Tibial artery (tissue), 4 donors: ENCODE measurements at places on chromosomes 5 and 9.

DNA sequence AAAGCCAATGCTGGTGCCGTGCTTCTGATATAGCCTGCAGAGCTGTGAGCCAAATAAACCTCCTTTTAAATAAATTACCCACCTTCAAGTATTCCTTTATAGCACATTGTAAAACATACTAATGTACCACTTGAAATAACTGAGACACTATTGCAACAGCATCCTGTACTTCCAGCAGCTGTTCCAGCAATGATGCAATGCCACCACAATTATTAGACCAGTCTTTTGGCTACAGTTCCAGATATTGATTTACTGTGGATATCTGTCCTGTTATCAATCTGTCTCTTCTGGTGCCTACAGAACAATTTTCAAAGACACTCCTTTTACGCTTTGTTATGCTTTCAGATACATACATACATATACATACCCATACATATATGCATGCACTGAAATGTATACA lies 567.9 kb downstream of the TAF11L14 start:
- DNase-seq: no peak
- no peak overlapping the region for H3K4me3 ChIP-seq
- no peak overlapping the region for H3K27ac ChIP-seq
- H3K27me3 ChIP-seq: no peaks in the 10 kb centered on the region
- no peaks in the 10 kb centered on the region for H3K36me3 ChIP-seq

DNA sequence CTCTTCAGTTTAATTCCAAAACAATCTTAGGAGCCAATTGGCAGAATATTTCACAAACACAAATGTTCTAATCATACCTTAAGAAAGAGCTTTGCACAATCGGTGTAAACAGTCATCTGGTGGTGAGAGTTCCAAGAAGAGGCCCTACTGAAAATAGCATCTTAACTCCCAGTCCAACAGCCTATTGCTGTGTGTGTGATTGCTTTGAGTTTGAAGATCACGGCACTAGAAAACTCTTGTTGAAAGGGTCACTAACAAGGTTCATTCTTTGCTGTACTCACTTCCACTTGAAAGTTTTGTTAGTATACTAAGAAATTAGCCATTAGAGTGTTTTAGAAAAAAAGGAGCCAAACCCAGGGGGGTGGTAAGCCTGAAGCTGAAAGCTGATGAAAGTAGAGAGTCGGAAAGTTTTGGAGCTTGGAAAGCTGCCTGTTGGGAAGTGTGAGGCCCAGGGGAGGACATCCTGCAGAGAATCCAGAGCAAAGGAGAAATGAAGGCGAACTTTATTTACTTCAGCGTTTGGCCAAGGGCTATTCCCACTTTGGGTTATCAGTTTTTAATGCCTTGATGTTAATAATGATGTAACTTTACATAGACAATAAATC lies 180.3 kb upstream of the GHR start:
- no peaks in the 10 kb centered on the region for H3K4me1 ChIP-seq
- no peaks in the 10 kb centered on the region for H3K27me3 ChIP-seq
- no peak overlapping the region for H3K4me3 ChIP-seq
- H3K36me3 ChIP-seq: no peaks in the 10 kb centered on the region
- no peak overlapping the region for H3K27ac ChIP-seq

DNA sequence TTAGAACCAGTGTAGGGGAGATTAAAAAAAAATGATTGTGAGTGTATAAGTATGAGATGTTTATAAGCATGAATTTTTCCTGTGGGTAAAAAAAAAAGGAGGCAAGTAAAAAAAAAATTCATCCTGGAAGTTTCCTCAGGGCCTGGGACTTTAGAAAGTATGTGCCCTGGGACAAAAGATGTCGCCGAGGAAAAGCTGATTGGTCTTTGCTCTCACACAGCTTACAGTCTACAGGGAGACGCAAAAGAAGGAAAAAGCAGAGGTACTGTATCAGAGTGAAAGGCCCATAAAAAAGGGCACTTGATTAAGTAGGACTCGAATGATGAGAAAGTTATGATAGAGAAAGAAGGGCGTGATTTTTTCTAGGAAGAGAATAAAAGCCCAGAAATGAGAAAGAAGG lies 501.4 kb upstream of the MEF2C start:
- no peak for DNase-seq
- H3K4me3 ChIP-seq: no peak overlapping the region
- H3K4me1 ChIP-seq: no peaks in the 10 kb centered on the region
- H3K27me3 ChIP-seq: no peaks in the 10 kb centered on the region
- H3K27ac ChIP-seq: no peak overlapping the region

DNA sequence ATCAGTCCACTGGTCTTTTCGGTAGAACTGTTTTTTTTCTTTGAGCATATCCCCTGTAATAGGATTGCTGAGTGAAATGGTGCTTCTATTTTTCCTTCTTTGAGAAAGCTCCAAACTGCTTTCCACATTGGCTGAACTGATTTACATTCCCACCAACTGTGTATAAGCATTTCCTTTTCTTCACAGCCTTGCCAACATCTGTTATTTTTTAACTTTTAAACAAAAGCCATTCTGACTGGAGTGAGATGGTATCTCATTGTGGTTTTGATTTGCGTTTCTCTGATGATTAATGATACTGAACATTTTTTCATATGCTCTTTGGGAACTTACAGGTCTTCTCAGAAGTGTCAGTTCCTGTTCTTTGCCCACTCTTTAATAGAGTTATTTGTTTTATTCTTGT lies 764.7 kb downstream of the MTRR start:
- H3K36me3 ChIP-seq: no peaks in the 10 kb centered on the region
- H3K27me3 ChIP-seq: no peaks in the 10 kb centered on the region
- DNase-seq: no peak
- no peaks in the 10 kb centered on the region for H3K4me1 ChIP-seq
- no peak overlapping the region for H3K4me3 ChIP-seq

DNA sequence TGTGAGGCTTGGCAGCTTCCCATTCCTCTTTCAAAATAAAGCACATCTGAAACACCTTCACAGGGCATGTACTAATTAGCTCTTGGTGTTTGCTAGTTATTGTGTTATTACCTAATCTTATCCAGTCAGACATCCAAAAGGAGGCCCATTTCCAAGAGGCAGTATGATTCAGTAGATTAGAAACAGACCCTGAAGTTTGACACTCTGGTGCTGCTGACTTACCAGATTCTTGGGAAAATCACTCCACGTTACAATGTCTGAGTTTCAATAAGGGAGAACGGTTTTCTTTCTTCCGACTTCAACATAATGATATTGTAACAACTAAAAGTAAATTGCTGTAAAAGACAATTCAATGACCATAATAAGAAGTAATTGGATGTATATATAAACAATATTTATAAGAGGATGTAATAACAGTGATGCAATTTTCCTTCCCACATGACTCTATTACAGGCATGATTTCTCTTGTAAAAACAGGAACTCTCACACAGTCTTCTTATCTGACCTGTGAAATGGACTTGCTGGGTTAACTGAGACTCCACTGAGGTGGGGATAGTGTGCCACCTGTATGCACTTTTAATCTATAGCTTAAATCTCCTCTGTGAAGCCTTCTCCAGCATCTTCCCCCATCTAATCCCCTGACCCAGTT lies 181.3 kb upstream of the ELL2 start:
- peaks cover 8% of the 10 kb centered on the region for H3K4me1 ChIP-seq
- no peaks in the 10 kb centered on the region for H3K36me3 ChIP-seq
- no peaks in the 10 kb centered on the region for H3K27me3 ChIP-seq
- H3K4me3 ChIP-seq: no peak overlapping the region
- no peak overlapping the region for H3K27ac ChIP-seq
- DNase-seq: no peak
